Fibroblast of skin of right quadriceps (primary cell): ENCODE measurements at places on chromosomes 11 and 22.

GRCh38 chr11:102534261-102534872 lies 3.8 kb upstream of the MMP7 start:
- DNase-seq: no peak

- no peak for DNase-seq
Measured at GRCh38 chr22:46703996-46704370, 34.1 kb downstream of the CERK start.

- no peak for DNase-seq
Measured at GRCh38 chr22:47129902-47130635, 367.6 kb downstream of the TBC1D22A start.

DNA sequence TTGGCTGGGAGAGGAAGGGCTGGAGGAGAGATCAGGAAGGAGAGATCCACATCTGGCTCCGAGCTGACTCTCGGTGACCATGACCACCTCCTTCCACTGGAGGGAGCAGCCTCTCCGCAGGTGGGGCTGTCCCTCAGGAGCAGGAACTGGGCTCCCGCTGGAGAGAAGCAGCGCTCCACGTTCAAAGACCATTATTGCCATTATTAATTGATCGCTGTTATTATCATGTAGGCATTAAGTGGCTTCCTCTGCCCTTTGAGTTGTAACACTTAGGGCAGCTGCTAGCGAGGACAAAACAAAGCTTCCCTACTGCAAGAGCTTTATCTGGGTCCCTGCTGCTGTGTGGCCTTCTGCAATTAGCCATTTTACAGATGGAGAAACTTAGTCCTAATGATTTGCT lies 251.9 kb downstream of the ST3GAL4 start:
- peak; percentile 72 for DNase-seq

DNA sequence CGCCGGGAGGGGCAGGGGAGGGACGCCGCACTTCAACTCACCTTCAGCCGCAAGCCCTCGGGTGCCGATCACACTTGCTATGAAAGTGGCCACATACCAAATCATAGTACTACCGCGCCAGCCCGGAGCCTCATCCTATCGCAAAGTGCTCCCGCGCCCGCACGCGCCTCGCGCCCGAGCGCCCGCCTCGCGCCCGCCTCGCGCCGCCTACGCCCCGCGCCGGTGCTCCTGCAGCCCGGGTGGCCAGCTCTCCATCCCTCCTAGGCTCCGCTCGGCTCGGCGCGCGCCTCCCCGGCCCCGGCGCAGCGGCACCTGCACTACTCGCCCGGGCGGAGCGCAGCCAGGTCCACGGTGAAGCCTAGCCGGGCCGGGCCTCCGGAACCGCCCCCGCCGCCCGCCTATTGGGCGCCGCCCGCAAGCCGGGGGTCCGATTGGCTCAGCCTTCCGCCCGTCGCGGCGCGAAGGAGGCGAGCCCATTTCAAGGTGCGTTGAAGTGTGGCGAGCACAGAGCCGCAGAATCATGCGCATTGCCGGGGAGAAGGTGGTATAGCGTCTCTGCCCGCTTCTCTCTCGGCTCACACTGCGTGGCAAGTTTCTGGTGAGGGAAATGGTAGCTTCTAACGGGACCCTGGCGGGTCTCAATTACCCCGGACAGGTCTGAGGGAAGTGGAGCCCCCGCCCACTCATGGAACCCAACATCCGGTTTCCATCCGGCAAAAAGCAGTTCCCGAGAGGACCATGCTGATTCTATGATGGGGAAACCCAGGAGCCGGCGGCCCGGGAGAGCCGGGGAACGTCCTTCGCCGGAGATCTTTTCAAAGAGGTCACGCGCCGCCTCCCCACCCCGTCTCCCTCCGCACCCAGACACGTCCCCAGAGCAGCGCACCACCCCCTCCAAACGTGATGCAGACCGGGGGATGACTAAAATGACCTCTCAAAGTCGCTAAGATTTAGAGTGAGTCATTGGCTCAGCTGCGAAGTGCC lies at the start of gene IGSF9B:
IGSF9B (minus strand) TSS at position 319 of the 984 bp plus-strand sequence; CDS start at position 105, 214 bp downstream.
- DNase-seq: peak; percentile 72

DNA sequence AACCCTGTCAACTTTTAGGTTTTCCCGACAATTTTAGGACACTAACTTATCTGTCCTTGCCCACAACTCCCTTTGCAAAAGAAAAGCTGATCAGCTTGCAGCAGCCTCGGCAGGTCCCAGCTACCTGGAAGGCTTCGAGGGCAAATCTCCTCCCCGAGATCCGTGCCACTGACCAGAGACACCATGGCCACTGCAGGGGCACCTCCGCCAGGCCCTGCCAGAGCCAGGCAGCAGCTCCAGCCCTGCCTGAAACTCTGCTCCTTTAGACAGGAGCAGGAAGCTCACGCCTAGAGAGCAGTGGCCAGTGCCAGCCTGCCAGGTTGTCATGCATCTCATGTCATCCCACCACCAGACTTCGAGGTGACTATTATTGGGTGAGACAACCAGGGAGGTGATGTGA lies 21.1 kb downstream of the KCNJ4 start:
- no peak for DNase-seq

GRCh38 chr11:47028195-47029093 lies 91.9 kb downstream of the CSTPP1 start:
- no peak for DNase-seq

GRCh38 chr22:29203488-29204454 lies 1.9 kb upstream of the EMID1 start:
- DNase-seq: no peak

DNA sequence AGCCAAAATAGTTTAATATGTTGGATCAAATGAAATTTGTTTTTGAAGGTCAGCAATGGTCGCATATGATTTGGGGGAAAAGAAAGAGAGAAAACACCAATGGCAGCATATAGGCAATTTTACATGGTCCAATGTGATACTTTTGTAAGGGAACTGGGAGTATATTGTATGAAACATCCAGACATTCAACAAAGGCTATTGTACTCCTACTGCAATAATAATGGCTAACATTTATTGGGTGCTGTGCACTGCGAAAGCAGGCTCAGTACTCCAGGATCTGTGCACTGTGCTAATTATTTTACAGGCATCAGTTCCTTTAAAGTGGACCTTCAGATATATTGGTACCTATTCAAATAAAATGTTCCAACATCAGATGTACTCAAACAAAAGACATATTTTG lies 5.9 kb upstream of the OR10V1 start:
- DNase-seq: no peak

- DNase-seq: no peak
Measured at GRCh38 chr11:2752923-2753322, 53.1 kb upstream of the KCNQ1OT1 start.

GRCh38 chr22:30754971-30755758 lies 60.5 kb downstream of the OSBP2 start:
- DNase-seq: peak; percentile 73

GRCh38 chr11:96357794-96358193 lies 14.8 kb upstream of the MAML2 start:
- no peak for DNase-seq

DNA sequence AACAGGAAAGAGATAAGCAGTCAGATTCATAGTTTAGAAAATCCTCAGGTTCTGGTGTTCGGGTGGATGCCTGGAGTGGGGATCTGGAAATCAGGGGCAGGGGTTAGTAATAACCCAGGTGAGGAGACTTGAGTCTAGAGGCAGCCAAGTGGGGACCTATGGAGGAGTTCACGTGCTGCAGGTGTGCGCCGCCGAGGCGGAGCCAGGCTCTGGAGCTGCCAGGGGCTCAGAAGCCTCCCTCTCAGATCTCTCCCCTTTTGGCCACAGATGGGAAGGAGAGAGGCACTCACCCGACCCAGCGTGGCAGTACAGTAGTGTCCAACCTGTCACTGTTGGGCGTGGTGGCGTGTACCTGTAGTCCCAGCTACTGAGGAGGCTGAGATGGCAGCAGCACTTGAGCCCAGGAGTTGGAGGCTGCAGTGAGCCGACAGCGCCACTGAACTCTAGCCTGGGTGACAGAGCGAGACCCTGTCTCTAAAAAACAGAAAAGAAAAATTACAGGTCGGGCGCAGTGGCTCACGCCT lies 27.5 kb downstream of the TXN2 start:
- DNase-seq: no peak

DNA sequence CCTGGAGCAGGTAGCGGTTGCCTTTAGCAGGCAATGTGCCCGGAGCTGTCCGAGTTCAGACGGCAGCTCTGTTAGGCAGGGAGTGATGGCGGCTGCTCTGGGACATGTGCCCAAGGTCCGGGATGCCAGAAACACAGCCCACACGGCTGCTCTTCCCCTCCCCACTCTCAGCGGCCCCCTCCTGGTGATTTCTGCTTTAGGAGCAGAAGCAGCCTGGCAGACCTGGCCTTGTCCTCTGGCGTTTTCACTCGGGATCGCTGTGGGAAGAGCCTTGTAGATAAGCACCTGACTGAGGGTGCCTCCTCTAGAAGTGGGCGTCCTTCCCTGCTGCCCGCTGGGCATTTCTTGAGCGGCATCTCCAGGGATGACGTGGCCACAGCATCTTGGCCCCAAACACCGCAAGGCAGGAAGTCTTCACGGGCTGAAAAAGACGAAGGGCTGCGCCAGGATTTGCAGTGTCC lies 392.2 kb downstream of the TBC1D22A start:
- DNase-seq: peak; percentile 14

DNA sequence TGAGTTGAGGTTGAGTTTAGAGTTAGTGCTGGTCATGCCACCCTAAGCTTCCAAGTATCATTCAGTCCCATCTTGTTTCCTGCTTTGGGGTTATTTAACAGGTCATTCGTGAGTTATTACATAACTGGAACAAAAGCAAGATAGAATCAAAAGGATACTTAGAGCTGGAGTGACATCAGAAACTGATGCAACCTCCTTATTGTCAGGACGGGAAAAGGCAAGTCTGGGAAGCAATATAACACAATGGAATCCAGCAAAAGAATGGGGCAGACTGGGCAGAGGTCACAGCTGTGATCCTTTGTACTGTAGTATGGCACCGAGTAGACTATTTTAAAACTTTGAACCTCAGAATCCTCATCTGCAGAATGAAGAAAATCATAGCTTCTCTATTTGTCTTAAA lies 4.4 kb upstream of the PRSS23 start:
- no peak for DNase-seq

GRCh38 chr11:117932947-117933346 lies 3.7 kb upstream of the TMPRSS13 start:
- no peak for DNase-seq

DNA sequence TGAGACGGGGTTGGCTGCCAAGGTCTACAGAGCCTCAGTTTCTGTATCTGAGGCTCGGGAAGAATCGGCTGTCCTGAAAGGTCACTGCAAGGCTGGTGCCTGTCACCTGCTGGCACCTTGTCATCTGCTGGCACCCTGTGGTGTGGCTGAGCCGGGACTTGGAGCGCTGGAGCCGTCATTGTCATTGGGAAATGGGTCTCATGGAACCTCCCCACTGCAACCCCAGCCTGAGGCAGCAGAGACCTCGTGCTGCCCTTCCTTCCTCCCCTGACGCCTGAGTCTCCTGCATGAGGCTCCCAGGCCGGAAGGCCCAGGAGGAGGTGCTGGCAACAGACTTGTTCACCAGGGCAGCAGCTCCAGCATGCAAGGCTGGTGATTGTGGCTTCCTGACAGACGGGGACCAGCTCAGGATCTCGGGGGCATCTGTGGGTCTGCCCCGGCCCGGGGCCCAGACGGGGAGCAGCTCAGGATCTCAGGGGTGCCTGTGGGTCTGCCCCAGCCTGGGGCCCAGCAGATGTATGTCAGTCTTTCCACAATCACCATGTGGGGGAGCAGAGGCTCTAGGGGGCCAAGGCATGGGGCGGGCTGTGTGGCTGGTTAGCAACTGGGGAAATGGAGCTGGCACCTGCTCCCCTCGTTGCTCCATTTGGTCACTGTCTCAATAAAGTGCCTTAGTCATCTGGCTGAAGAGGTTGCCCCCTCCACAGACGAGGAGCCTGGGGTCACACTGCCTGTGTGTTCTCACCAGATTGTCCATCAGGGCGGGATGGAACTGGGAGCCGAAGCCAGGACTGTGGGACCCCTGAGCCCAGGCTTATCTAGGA lies 668.7 kb downstream of the BRD1 start:
- DNase-seq: no peak

- DNase-seq: no peak
Measured at GRCh38 chr11:95301474-95301873, 70.5 kb upstream of the SESN3 start.

GRCh38 chr11:1541474-1542204 lies 30.4 kb downstream of the DUSP8 start:
- DNase-seq: no peak

DNA sequence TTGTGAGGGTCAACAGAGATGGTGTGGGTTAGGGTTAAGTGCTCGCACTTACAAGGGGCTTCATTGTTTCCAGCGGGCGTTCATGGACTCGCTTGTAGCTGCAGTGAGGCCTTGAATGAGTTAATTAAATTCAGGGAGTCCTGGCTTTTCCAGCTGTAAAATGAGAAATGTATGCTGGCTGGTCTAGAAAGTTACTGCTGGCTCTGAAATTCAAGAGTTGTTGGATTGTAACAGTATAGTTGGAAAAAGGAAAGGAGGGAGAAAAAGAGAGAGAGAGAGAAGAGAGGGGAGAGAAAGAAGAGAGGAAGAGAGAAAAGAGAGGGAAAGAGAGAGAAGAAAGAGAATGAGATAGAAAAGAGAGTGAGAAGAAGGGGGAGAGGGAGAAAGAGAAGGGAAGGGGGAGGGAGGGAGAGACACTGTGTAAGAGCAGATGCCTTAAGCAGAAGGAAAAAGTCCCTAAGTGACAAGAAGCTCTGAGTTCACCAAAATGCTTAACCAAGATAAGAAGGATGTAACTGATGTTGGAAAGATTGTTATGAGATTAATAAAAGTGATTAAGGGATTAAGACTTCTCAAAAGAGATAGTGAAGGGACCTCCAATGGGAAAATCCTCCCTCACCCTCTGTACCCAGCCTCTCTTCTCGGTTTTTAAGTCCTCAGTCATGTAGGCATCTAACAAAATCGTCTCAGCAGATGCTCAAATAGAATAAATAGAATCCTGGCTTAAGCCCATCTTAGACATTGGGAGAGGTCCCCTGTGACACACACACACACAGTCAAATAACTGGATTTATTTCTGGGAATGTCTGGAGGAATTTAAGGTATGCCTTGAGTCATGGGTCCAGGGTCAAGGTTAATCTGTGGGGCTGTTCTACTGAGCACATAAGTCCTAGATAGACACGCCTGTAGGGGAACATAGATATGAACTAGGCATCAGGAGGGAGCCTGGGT lies 477.9 kb downstream of the MIAT start:
- DNase-seq: peak; percentile 94

DNA sequence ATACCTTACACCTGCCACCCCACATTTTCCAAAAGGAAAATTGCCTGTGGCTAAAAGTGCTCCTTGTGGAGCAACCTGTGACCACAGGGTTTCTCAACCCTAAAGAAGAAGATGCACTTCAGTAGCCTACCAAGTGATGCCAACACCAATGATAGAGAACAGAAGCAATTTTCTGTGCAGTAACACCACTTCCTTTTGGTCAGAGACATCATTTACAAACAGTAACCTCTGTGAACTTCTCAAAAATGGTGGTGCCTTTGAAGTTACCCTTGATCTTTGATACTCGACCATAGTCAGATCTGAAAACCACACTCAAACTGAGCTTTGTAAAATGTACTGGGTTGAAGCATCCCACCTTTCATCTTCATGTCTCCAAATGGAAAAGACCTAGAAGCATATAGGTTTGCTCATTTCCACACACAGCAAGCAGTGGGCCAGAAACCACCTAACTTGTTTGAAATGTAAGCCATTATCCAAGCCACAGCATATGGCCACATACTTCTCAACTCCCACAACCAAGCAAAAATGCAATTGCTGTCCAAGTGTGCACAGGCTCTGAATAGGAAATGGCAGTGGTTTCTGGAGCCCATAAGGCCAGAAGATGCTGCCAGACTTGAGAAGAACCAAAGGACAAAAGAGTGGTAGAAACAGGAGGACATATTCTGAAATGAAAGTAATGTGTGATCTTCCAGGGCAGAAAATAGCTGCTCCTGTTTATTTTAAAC lies 24.3 kb downstream of the MPPED2 start:
- DNase-seq: no peak
